ENCODE measurements at places on chromosomes 12 and 14.

- DNase-seq, result no peak
- no peak overlapping the region for H3K4me3 ChIP-seq
- H3K27me3 ChIP-seq, result no peaks in the 10 kb centered on the region
- no peak overlapping the region for H3K27ac ChIP-seq
- no peaks in the 10 kb centered on the region for H3K36me3 ChIP-seq
- H3K4me1 ChIP-seq, result no peaks in the 10 kb centered on the region
Measured at GRCh38 chr12:125677829-125678228, 612.6 kb downstream of the AACS start.

DNA sequence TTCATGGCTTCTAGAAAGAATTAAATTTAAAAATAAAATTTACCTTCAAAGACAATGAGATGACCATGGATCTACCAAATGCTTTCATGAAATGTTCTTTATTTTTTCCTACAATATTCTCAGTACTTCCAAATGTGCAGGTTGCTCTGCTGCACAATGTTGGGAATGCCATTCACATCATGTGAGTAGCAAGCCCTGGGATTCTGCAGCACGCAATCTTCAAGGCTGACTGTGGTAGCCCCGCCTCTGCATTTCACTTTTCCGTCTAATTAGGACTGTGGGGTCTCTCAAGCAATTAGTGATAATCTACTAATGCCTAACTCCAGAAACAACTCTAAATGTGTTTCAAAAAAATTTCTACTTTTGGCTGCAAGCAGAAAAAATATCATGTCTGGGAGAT is 13.7 kb upstream of the NTN4 start:
- no peak overlapping the region for H3K4me3 ChIP-seq
- no peak for DNase-seq
- H3K27ac ChIP-seq, result peak overlapping the region; percentile 98
- peaks cover 31% of the 10 kb centered on the region for H3K4me1 ChIP-seq
- no peaks in the 10 kb centered on the region for H3K36me3 ChIP-seq

DNA sequence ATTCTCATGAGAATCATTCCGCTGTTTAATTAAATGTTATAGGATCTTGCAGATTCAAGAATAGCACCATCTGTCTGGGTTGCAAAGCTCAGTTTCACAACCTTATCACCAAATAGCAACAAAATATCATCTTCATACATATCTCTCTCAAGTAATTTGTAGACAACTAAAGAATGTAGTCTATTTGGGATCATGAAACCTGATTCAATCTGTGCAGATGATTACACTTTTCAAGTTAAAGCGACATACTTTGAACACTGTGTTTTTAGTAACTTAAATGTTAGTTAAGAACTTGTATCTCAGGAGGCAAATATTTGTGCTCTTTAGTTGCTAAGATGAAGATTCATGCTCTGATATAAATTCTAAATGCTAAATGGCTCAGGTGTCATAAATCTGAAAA is 14.8 kb downstream of the MED13L start:
- DNase-seq, result no peak
- peaks cover 12% of the 10 kb centered on the region for H3K4me1 ChIP-seq
- H3K4me3 ChIP-seq, result no peak overlapping the region
- no peak overlapping the region for H3K27ac ChIP-seq

DNA sequence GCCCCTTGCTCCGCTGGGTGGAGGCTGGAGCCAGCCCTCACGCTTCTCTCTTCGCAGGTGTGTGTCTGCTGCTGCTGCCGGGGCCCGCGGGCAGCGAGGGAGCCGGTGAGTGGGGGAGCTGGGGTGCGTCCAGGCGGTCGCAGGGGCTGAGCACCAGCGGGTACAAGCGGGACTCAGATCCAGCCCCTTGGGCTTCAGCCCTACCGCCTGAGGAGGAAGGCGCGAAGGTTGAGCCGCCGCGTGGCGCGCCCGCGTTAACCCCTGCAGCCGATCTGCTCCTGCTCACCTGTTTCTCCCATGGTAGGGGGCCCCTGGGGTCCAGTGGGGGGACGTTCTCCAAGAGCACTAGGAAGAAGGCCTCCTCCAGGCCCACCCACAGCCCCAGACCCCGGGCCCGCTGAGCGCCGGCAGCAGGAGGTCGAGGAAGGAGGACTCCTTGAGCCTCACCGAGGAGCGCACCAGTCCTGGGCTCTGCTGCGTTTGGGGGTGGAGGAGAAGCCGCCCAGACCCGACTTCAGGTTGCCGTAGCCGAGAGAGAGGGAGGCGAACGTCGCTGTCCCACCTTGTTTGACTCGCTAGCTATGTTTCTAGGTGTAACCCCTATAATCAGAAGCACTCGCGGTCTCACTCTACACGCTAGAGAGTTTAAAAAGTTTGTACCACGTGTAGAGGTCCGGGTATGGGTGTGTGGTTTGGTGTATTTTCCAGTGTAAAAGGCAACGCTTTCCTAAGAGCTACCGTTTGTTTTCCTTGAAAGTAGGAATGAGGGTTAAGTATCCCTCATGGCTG is 834 bp downstream of the COCH start:
- peaks cover 33% of the 10 kb centered on the region for H3K27me3 ChIP-seq
- H3K27ac ChIP-seq, result no peak overlapping the region
- no peaks in the 10 kb centered on the region for H3K36me3 ChIP-seq

- peaks cover 6% of the 10 kb centered on the region for H3K27me3 ChIP-seq
- H3K36me3 ChIP-seq, result no peaks in the 10 kb centered on the region
- H3K27ac ChIP-seq, result no peak overlapping the region
- no peak for DNase-seq
- H3K4me3 ChIP-seq, result no peak overlapping the region
- H3K4me1 ChIP-seq, result no peaks in the 10 kb centered on the region
Measured at GRCh38 chr12:15520083-15520482, 197.8 kb downstream of the PTPRO start.

DNA sequence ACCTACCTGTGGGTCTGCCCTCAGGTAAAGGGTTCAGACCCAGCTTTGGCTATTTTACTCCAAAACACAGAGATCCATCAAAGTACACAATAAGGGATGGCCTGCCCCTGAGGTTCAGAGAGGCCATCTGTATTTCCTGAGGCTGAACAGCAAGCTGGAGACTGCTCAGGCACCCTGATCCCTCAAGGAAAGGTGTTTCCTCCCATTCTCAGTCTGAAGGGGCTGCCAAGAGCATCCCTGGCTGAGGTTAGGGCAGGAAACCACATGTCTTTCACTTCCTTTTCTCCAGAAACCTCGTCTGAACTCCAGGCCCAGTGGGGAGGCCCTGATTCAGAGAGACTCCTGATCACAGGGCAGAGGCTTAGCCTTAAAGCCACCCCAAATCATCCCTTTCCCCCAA is 1.5 kb downstream of the RILPL1 start:
- H3K36me3 ChIP-seq, result no peaks in the 10 kb centered on the region
- no peak overlapping the region for H3K27ac ChIP-seq
- peak; percentile 12 for DNase-seq
- H3K4me1 ChIP-seq, result peaks cover 19% of the 10 kb centered on the region
- H3K27me3 ChIP-seq, result no peaks in the 10 kb centered on the region
- H3K4me3 ChIP-seq, result peak overlapping the region; percentile 80

- no peaks in the 10 kb centered on the region for H3K4me1 ChIP-seq
- H3K36me3 ChIP-seq, result no peaks in the 10 kb centered on the region
- H3K27ac ChIP-seq, result no peak overlapping the region
- peak; percentile 10 for DNase-seq
- no peak overlapping the region for H3K4me3 ChIP-seq
Measured at GRCh38 chr14:96888593-96888992, 91.4 kb downstream of the VRK1 start.

GRCh38 chr12:47123730-47124129 is 44.0 kb upstream of the AMIGO2 start:
- H3K36me3 ChIP-seq, result no peaks in the 10 kb centered on the region
- peaks cover 8% of the 10 kb centered on the region for H3K4me1 ChIP-seq
- H3K27me3 ChIP-seq, result no peaks in the 10 kb centered on the region
- no peak overlapping the region for H3K27ac ChIP-seq

GRCh38 chr12:66190519-66191370 is 1.7 kb downstream of the IRAK3 start:
- H3K36me3 ChIP-seq, result no peaks in the 10 kb centered on the region
- no peak overlapping the region for H3K27ac ChIP-seq
- peaks cover 3% of the 10 kb centered on the region for H3K4me1 ChIP-seq

DNA sequence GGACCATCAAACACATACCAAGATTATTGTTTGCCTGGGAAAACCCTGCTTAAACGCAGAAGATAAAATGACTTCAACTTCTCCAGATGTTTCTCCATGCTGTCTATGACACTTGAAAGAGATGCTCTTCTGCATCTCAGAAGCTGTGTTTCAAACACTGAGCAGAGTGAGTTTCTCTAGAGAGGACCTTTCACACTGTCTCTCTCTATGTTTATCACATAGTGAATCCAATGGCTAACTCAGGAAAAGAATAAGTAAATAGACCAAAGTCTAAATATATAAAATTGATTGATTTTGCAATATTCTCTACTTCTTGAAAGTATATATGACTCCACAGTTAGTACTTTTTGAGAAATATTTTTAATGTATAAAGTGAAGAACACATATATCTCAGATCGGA is 325.6 kb upstream of the USP15 start:
- DNase-seq, result no peak
- H3K27me3 ChIP-seq, result no peaks in the 10 kb centered on the region
- no peaks in the 10 kb centered on the region for H3K36me3 ChIP-seq
- H3K4me3 ChIP-seq, result no peak overlapping the region
- no peaks in the 10 kb centered on the region for H3K4me1 ChIP-seq
- no peak overlapping the region for H3K27ac ChIP-seq

GRCh38 chr12:65500091-65500900 is 221.8 kb downstream of the MSRB3 start:
- no peak overlapping the region for H3K4me3 ChIP-seq
- peak overlapping the region; percentile 61 for H3K27ac ChIP-seq
- no peaks in the 10 kb centered on the region for H3K27me3 ChIP-seq
- H3K36me3 ChIP-seq, result no peaks in the 10 kb centered on the region
- H3K4me1 ChIP-seq, result peaks cover 30% of the 10 kb centered on the region
- DNase-seq, result peak; percentile 85

DNA sequence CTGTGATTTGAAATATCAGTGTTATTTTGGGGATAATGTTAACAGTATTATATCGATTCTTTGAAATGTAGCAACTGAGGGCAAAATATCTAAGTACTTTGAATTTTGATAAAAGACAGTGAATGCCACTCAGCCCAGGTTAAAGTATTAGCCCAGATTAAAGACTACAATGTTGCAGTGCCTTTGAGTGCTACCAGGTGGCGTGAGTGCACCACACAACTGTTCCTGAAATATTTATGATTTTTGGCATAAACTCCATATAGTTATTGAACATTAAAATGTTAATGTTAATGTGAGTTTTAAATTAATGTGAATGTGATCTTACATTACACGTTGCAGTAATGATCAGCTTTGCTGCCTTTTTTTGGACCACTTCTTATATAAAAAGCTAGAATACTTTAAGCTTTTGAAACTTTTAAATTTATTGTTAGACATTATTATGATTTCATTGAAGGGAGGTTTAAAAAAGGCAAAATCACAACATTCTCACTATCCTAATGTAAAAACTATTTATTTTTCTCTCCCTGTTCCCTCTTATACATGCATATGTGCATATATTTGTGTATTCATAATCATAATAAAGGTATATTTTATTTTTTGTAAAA is 22.5 kb downstream of the MRPS35 start:
- H3K36me3 ChIP-seq, result peaks cover 23% of the 10 kb centered on the region
- no peaks in the 10 kb centered on the region for H3K4me1 ChIP-seq
- H3K27me3 ChIP-seq, result no peaks in the 10 kb centered on the region

GRCh38 chr14:68916358-68916941 is 62.7 kb downstream of the ACTN1 start:
- H3K4me3 ChIP-seq, result no peak overlapping the region
- H3K36me3 ChIP-seq, result peaks cover 83% of the 10 kb centered on the region
- no peak overlapping the region for H3K27ac ChIP-seq
- DNase-seq, result no peak
- H3K4me1 ChIP-seq, result peaks cover 8% of the 10 kb centered on the region
- H3K27me3 ChIP-seq, result no peaks in the 10 kb centered on the region

- no peaks in the 10 kb centered on the region for H3K27me3 ChIP-seq
- H3K4me3 ChIP-seq, result peak overlapping the region; percentile 47
- peaks cover 21% of the 10 kb centered on the region for H3K4me1 ChIP-seq
- no peaks in the 10 kb centered on the region for H3K36me3 ChIP-seq
- DNase-seq, result peak; percentile 51
- no peak overlapping the region for H3K27ac ChIP-seq
Measured at GRCh38 chr12:54379398-54380201, 4.9 kb downstream of the ZNF385A start.

DNA sequence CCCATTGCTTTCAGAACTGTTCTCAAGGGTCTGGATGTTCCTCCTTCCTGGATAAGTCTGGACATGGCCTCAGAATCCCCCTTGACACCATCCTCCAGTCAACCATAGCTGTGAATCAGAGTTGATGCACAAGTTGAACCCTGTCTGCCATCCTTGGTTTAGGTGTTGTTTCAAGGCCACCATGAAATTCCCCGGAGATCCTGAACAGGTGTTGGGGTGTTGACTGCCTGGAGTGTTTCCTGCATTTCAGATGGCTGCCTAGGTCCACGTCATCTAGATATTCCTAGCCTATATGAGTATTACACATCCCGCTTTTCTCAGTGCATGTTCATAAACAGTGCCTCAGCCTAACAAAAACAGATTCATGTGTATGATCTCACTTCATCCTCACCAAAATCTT is 86.7 kb upstream of the PWP1 start:
- no peaks in the 10 kb centered on the region for H3K27me3 ChIP-seq
- H3K27ac ChIP-seq, result no peak overlapping the region
- no peak overlapping the region for H3K4me3 ChIP-seq

- H3K36me3 ChIP-seq, result peaks cover 23% of the 10 kb centered on the region
- peaks cover 24% of the 10 kb centered on the region for H3K4me1 ChIP-seq
- H3K4me3 ChIP-seq, result no peak overlapping the region
- H3K27me3 ChIP-seq, result no peaks in the 10 kb centered on the region
- H3K27ac ChIP-seq, result peak overlapping the region; percentile 57
Measured at GRCh38 chr12:131775392-131776236, 52.6 kb upstream of the MMP17 start.

GRCh38 chr12:121093487-121093891 is 39.2 kb upstream of the P2RX7 start:
- no peak overlapping the region for H3K27ac ChIP-seq
- DNase-seq, result no peak
- H3K27me3 ChIP-seq, result peaks cover 3% of the 10 kb centered on the region
- peaks cover 5% of the 10 kb centered on the region for H3K4me1 ChIP-seq

DNA sequence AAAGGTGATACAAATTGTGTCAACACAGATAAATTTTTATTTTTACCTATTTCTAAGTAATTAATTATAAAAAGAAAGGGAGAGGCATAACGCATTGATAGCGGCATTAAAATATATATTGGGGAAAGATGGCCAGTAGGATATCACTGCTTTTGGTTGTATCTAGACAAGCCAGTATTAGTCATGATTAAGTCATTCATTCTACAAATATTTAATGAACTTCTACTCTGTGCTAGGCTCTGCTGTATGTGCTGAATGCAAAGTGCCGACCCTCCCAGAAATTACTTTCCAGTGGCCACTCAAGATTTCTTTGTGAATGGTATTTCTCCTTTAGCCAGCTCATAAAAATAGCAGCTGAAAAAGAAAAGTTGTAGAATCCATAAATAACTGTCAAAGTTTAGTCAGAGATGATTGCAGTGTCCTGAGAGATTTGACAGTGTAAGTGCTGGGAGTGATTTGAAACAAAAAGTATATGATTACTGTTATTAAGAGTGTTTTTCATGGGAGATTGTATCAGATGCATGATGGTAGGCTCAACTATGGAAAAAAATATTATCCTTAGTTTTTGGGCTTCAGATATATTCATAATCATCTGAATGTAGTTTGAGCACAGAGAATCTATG is 133.2 kb downstream of the MGAT4C start:
- H3K36me3 ChIP-seq, result no peaks in the 10 kb centered on the region
- no peak overlapping the region for H3K4me3 ChIP-seq
- no peaks in the 10 kb centered on the region for H3K27me3 ChIP-seq
- no peak for DNase-seq
- no peak overlapping the region for H3K27ac ChIP-seq
- H3K4me1 ChIP-seq, result no peaks in the 10 kb centered on the region

- no peak overlapping the region for H3K4me3 ChIP-seq
- no peaks in the 10 kb centered on the region for H3K4me1 ChIP-seq
- peak; percentile 62 for DNase-seq
- H3K36me3 ChIP-seq, result no peaks in the 10 kb centered on the region
Measured at GRCh38 chr12:94109160-94109559, 39.2 kb upstream of the PLXNC1 start.
